ENCODE measurements at places on chromosomes 13 and 19.

GRCh38 chr13:110312339-110313031, 5.4 kb downstream of the COL4A2 start:
- DNase-seq = no peak

DNA sequence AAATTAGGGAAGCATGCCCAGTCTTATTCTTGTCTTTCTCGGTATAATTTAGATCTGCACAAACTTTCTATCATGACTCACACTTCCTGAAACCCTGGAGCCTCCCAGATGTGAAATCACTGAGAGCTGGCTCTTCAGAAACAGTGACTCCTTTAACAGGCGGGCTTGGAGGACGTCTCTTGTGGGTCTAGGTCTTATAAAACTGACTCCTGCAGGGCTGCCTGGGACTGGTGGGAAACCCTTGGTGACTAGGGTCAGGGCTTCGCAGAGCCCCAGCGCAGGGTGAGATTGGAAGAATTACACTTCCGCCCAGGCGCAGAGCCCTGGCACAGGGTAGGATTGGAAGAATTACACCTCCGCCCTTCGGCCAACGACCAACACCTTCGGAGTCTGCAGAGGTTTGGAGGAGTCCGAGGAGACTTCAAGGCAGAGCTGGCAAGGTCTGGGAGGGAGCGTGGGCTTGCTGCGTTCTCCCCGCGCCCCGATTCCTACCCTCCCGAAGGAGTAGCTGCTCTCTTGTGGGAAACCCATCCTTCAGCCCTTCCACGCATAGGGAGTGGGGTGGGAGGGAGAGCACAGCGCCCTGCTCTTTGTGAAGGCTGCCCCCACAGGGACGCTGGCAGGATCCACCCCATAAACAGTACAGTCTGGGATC, 43.4 kb upstream of the MAP3K10 start:
- no peak for DNase-seq

DNA sequence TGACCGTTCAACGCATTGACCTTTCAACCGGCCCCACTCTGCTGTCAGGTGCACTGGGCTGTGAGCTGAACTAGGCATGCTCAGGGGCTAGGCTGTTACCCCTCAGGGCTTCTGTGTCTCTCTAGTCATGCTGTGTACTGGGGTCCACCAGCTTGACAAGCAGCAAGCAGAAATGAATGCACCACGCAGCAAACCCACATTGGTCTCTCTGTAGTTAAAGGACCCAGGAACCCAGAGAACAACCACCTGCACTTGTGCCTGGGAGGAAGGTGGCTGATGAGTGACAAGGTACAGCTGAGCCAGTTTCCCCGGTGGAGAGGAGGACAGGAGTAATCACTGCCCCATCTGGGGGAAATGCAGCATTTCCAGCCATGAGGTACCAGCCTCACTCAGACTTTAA, 159.9 kb downstream of the USP12 start:
- no peak for DNase-seq

GRCh38 chr13:36891752-36892151, 28.3 kb downstream of the SMAD9 start:
- DNase-seq = no peak

- DNase-seq = no peak
Measured at GRCh38 chr13:102333320-102334198, 68.3 kb downstream of the FGF14 start.

DNA sequence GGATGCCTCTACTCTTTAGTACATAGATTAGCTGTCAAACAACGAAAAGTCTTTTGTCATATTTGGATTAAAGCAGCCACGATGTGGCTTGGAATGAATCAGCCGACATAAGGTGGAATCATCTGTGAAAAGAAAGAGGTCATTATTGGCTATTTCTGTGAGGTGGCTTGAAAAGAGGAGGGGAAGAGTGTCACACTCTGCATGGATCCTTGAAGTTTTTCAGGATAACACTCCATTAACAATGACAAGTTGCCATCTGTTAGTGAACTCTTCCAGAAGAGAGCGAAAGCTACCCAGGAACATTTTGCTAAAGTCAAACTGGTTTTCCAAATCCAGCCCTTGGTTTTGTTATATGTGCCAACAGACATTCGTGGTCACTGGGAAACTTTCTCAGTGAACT, 1604.8 kb downstream of the OLFM4 start:
- DNase-seq = no peak

GRCh38 chr19:2729943-2730818, 9.0 kb upstream of the DIRAS1 start:
- no peak for DNase-seq

- DNase-seq = no peak
Measured at GRCh38 chr13:23134542-23134941, 46.2 kb upstream of the SGCG start.

GRCh38 chr13:44425815-44426078, 52.1 kb downstream of the SERP2 start:
- DNase-seq = no peak

- no peak for DNase-seq
Measured at GRCh38 chr19:29092712-29093552, 120.0 kb downstream of the UQCRFS1 start.

DNA sequence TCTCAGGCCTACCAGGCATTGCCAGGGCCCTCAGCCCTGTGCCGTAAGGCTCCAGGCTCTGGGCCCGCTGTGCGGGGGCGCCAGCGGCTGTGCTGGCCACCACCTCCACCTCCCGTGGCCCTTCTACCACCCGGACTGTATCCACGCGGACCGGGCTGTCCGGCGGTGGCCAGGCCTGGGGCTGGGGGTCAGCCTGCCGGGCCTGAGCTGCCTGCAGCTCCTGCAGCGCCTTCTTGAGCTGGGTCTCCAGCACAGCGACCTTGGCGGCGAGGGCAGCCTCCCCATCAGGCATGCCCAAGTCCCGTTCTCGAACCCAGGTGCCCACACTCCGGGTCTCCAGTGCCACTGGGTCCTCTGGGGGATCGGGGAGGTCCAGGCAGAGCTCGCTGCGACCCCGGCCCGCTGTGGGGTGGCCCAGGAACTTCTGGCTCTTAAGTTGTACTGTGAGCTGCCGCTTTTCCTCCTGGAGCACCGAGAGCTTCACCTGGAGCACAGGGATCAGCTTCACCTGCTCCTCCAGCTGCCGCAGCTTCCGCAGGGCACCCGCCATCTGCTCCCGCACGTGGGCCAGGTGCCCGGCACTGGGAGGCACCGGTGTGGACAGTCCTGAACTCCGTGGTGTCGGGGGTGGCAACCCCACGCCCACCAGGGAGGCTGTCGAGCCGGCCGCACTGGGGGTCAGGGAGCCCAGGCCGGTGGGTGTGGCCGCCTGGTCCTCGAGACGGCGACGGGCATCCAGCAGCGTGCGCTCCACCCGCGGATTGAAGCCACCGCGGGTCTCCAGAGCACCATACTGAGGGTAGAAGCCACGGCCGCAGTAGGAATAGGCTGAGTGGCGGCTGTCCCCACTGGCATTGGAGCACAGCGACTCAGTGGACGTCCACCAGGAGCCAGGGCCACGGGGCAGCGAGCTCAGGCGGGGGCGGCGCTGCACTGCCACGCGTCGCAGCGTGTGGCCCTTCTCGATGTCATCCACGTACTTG, 4.1 kb downstream of the KANK2 start:
- no peak for DNase-seq

DNA sequence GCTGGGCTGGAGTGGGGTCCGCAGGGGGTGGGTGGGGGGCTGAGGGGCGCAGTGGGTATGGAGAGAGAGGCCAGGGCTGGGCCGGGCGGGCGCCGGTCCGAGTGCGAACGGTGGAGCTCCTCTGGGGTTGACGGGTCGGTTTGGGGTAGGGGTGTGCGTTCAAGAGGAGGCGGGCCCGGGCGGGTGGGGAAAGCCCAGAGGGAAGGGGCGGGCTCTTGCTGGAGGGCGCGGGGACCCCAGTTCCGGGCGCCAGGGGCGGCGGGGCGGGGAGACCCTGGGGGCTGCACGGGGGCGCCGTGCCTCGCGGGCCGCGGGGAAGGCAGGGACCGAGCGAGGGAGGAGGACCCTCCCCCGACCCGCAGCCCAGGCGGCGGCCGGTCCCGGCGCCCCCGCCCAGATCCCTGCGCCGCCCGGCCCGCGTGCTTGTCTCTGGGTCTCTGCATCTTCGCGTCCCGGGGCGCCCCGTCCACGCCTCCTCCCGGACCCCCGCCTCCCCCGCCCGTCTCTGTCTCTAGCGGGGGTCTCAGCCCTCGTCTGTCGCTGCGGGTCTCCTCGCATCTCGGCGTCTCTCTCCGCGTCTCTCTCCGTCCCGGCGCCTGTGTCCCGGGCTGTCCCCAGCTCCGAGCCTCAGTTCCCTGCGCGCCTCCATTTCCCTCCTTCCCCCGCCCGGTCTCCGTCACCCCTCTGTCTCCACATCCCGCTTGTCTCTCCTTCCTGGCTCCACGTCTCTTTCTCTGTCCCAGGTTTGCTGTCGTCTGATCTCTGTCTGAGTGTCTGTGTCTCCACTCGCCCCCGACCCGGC, 8.3 kb upstream of the SHISA7 start:
- no peak for DNase-seq

GRCh38 chr13:47708386-47708785, 292.7 kb downstream of the SUCLA2 start:
- no peak for DNase-seq

GRCh38 chr19:17078920-17079709, 3.5 kb downstream of the MYO9B start:
- no peak for DNase-seq
